ENCODE measurements at places on chromosomes 7 and 10.
A peak's percentile ranks its signal among the peaks of the same experiment; 100 is the strongest.

DNA sequence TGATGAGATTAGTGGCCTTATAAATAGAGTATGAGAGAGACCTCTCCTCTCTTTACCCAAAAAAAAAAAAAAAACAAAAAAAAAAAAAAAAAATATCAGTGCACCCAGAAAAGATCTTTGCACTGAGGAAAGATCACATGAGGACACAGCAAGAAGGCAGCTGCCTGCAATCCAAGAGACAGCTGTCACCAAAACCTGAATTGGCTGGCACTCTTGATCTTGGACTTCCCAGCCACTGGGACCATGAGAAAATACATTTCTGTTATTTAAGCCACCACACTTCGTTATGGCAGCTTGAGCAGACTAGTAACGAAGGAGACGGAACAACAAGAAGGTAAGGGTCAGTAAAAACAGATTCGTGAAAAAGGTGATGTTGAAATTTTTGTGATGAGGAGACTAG, 47.0 kb downstream of the TMEM106B start:
- DNase-seq, result no peak

DNA sequence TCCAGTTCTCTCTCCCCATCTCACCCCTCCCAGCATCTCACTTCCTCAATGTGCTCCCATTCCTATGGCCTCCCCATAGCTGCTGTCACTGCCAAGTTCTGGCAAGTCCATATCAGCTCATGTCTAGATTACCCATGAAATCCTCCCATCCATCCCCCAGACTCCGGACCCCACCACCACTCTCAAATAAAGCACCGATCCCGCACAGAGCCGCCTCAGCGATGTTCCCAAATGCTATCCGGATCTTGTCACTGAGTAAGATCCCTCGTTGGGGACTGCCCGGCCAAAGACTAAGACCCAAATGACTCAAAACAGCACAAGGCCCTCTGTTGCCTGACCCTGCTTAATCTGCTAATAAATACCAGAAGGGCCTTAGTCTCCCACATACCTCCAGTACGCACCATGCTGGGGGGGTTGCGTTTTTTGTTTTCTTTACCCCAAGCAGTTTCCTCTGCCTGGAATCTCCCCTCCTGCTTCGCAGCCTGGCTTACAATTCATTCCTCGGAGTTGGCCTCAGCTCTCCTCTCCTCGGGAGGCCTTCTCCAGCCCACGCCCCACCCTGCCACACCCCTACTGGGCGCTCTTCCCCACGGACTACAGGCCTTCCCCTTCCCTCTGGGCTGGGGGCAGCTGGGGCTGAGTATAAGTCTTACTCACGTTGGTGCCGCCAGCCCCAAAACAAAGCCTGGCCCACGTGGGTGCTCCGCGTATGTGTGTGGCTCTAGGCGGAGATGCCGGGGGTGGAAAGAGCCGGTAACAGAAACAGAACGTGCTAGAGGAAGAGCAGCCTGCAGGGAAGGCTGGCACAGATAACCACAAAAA, 1.8 kb upstream of the DUSP5 start:
- peak; percentile 76 for DNase-seq

DNA sequence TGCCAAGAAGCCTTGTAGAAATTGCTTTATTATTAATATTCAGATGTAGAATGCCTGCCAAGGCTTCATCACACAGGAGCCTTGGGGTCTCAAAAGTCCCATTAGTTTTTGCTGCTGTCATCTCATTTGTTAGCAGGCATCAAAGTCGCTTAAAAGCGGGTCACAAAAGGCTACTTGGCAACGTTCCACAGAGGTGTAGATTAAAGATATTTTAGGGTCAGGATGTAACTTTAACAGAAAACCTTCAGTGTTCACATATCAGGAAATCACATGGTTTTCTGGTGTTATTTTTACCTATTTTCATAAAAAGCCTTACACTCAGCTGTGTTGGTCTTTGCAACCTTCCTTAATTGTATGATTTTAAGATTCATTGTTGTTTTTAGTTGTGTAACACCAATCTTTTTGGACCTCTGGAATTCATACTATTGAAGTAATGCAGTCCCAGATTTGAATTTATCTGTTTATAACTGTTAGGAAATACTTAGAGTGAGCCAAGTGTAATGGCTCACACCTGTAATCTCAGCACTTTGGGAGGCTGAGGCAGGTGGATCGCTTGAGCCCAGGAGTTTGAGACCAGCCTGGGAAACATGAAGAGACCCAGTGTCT, 65.3 kb downstream of the TET1 start:
- no peak for DNase-seq

GRCh38 chr10:49762566-49762877, 399 bp upstream of the OGDHL start:
- DNase-seq, result no peak

- DNase-seq, result no peak
Observed at GRCh38 chr10:451021-451471, 238.4 kb downstream of the DIP2C start.

DNA sequence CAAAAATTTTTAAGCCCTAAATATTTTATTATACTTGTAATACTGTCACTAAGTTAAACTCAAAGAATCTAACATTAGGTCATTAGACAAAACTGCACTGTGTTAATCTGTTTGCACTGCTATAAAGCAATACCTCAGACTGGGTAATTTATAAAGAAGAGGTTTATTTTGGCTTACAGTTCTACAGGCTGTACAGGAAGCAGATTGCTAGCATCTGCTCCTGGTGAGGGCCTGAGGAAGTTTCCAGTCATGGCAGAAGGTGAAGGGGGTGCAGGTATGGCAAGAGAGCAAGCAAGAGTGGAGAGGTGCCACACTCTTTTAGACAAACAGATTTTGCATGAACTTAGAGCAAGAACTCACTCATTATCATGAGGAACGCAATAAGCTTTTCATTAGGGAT, 125.7 kb downstream of the IMMP2L start:
- DNase-seq, result no peak

DNA sequence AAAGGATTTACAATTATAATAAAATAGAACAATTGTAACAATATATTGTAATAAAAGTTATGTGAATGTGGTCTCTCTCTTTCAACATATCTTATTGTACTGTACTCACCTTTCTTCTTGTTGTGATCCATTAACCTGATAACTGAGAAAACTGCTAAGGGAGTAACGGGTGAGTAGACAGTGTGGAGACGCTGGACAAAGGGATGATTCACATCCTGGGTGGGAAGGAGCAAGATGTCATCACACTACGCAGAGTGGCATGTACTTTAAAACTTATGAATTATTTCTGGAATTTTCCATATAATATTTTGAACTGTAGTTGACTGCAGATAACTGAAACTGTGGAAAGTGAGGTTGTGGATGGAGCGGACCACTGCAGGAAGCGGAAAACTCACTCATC, 91.2 kb upstream of the PLPP4 start:
- no peak for DNase-seq

- no peak for DNase-seq
Observed at GRCh38 chr7:5543361-5543760, 119.7 kb upstream of the TNRC18 start.

DNA sequence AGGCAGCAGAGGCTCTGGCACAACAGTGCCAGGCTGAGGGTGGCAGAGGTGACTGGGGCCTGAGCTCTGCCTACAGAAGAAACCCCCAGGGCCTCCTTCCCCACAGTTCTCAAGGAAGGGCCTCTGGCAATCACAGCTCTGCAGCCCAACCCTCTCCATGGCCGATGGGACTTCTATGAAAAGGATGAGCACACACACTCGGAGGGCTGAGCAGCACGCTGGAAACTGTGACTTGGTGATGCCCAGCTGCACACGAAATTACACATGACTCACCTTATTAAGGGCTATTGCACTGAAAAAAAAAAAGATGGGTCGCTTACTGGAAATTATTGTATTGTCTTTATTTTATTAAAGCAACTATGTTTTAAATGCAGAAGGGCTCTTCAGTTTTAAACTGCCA, 42.9 kb upstream of the LRRC18 start:
- DNase-seq, result no peak

DNA sequence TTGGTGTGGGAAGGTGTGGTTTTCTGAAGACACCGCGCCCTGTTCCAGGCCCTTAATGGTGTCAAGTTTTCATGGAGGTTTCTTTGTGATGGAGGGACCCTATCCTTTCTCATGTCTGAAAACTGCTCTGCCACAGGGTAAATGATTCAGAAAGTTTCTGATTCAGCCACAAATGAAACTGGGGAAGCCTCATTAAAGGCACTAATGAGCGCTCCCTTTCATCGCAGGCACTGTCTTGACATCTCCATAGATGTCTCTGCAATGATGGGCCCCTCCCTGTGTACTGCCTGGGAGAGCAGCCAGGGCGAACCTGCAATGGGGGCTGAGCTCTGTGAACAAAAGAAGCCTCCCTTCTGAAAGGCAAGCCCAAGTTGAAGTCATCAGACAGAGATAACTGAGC, 355.3 kb downstream of the PRPF18 start:
- no peak for DNase-seq

GRCh38 chr7:17159500-17160037, 138.9 kb upstream of the AHR start:
- no peak for DNase-seq

- DNase-seq, result no peak
Observed at GRCh38 chr7:50295133-50295532, 9.4 kb upstream of the IKZF1 start.

DNA sequence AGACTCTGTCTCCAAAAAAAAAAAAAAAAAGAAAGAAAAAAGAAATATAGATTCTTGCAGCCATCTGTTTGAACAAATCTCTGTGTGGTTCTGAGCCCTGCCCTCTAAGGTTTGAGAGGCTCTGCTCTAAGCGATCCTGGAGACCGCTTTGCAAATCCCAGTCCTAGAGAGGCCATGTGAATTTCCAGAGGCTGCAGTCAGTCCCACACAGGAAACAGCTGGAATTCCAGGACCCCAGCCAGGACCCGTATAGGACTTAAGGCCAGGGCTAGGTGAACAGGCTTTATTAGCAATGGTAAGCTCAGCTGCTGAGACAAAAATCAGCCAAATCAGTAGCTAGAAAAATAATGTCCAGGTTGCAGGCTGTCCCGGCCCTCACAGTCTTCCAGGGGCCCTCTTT, 154.8 kb downstream of the RPS24 start:
- DNase-seq, result no peak

DNA sequence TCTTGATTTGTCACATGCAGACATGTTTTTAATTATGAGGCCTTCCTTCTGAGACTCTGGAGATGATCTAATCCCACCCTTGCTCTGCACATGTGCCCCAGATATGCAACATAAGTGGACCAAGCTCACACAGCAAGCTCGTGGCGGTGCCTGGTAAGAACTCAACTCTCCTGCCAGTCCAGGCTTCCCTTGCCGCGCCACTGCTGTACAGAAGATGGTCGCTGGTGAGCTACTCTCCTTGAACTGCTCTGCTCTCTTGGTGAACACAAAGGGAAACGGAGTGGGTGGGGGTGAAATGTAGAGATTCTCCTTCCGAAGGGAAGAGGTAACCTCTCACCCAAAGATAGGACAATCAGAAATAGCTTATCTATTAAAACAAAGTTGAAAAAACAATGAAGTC, 25.7 kb downstream of the MYOF start:
- DNase-seq, result peak; percentile 50

GRCh38 chr10:49592726-49593563, 17.2 kb upstream of the SLC18A3 start:
- DNase-seq, result no peak

DNA sequence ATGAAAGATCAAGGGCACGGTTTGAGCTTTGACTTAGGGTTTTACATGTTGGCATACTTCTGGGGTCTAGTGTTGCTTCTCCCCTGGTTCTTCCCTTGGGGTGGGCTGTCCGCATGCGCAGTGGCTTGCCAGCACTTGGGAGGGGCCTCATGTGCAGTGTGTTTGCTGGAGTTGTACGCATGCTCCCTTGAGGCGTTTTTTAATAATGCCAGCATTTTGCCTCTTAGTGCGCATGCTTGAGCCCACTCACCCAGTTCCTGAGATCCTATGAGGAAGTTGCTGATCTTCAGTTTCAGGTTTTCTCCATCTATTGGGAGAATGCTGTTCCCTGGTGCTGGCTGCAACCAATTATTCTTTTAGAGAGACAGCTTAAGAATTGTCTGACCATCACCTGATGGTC, 113.4 kb upstream of the GPR141 start:
- no peak for DNase-seq

- DNase-seq, result no peak
Observed at GRCh38 chr10:88069338-88069737, 205.9 kb downstream of the PTEN start.

GRCh38 chr10:78576276-78576675, 492.5 kb upstream of the ZMIZ1 start:
- DNase-seq, result no peak

DNA sequence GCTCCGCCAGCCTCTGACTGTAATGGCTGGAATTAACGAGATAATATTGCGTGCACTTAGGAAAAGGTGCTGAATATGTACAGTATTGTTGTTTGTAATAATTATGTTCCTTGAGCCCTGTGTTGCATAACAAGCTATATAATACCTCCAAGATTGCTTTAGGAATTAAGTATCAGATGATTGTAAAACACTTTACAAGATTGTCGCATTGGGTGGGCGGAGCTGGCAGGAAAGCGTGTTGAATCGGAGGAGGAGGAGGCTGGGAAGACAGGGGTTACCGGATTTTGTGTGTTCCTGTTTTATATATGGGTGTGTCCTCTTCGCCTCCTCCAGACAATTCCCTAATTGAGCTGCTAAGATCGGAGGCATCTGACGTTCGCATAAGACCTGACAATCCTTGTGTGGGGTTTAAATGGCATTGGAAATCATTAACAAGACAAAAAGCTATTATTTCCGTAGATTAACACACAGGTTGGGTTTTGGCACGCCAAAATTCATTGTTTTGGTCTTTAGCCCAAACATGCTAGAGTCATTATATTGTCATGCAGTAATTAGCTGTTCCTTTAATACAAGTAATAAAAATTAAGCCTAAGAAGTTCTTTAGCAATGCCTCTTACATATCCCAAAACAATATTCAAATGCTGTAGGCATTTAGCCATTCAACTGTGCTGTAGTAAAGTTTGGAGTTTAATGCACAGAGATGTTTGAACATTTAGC, 192.9 kb upstream of the SH2B2 start:
- DNase-seq, result no peak

DNA sequence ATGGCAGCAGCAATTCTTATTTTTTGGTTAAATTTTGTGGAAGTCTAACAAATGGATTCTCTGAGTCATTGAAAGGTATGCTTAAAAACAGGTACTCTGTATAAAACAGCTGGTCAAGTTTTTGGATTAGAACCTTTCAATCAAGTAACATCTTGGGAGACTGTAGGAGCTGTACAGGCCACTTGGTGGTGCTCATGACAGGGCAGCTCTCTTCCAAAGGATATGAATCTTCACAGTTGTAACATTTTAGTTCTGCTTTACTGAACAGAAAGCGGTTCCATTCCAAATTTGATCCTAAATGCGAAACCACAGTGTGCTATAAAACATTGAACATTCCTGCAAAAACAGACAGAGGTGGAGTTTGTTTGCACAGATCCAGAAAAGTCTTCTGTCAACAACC, 44.5 kb upstream of the AGR3 start:
- no peak for DNase-seq

GRCh38 chr7:66181845-66182244, 23.3 kb upstream of the TPST1 start:
- DNase-seq, result no peak

- peak; percentile 41 for DNase-seq
Observed at GRCh38 chr7:159049266-159050025, 95.2 kb downstream of the VIPR2 start.

Measured in sigmoid colon (tissue), 7 donors.